ENCODE measurements at places on chromosomes 13 and 19.
A peak's percentile ranks its signal among the peaks of the same experiment; 100 is the strongest.

DNA sequence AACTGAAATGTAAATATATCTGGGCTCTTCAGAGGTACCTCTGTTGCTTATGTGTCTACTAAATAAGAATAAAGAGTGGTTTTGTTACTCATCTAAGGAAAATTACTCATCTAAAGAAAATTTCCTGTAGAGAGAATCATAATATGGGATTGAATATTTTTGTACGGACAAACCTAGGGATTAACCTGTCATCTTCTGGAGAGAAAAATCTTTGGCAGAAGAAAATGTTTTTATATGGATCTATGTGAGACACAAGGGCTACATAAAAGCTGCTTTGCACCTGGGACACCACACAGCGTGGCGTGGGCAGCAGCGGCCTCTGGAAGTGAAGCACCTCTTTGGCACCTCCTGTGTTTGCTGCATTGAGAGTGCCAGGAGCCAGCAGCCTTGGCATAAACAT, 242.9 kb upstream of the DACH1 start:
- no peak for DNase-seq

- DNase-seq, result no peak
Observed at GRCh38 chr13:73720216-73720840, 413.9 kb downstream of the KLF12 start.

DNA sequence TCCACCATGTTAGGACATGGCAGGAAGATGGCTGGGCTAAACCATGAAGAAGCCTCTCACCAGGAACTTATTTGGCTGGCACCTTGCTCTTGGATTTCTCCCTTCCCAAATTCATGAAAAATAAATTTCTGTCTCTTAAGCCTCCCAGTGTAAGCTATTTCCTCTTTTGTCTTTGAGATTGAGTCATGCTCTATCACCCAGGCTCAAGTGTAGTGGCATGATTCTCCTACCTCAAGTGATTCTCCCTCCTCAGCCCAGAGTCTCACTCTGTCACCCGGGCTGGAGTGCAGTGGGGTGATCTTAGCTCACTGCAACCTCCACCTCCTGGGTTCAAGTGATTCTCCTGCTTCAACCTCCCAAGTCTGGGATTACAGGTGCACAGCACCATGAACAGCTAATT, 12.6 kb downstream of the ZNF888 start:
- no peak for DNase-seq

GRCh38 chr13:108700422-108701170, 71.2 kb downstream of the MYO16 start:
- no peak for DNase-seq

DNA sequence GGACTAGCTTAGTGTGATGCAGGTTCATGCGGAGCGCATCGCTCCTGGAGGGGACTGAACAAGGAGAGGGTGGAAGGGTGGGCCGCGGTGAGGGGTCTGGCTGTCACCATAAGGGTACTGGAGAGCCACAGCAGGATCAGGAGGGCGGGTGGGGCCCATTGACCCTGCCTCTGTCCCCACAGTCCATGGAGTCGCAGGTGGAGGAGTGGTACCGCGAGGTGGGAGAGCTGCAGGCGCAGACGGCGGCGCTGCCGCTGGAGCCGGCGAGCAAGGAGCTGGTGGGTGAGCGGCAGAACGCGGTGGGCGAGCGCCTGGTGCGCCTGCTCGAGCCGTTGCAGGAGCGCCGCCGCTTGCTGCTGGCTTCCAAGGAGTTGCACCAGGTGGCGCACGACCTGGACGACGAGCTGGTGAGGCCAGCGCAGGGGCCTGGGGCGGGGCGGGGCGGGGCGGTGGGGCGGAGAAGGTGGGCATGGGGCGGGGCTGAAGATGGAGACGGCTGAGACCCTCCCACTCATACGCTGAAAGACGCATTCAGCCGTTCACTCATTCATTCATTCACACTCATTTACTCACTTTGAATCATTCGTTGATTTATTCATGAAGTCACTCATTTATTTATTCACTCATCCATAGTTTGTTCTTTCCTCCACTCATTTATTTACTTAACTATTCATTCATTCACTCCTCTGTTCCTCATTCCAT, 27.5 kb upstream of the SHKBP1 start:
- no peak for DNase-seq

- DNase-seq, result peak; percentile 29
Observed at GRCh38 chr19:45125975-45126493, 33.1 kb downstream of the PPP1R37 start.

DNA sequence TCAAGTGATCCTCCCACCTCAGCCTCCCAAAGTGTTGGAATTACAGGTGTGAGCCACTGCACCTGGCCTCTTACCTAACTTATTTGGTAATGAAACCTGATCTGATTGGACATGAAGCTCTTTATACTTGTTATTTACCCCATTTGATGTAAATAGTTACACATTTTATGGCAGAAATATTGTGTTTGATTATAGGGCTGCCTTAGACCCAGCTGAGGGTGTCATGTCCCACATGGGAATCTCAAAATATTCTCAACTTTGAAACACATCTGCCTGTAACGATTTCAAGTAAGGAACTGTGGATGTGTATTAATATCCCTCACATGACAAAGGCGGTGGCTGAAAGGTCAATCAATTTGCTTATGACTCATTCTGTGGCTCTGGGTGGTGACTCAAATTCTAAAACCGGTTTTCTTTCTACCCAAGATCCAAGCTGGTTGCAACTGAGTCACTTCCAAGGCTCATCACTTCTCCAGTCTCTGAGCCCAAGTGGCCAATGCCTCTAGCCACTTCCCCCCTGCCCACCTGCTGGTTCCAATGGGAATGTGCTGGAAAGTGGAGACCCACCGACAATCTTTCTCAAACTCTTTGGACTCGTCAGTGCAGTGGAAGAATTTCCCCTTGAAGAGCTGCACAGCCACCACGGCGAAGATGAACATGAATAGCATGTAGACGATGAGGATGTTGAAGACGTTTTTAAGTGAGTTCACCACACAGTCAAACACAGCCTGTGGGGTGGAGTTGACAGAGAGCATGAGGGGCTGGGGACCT, 110.9 kb downstream of the IER2 start:
- no peak for DNase-seq

DNA sequence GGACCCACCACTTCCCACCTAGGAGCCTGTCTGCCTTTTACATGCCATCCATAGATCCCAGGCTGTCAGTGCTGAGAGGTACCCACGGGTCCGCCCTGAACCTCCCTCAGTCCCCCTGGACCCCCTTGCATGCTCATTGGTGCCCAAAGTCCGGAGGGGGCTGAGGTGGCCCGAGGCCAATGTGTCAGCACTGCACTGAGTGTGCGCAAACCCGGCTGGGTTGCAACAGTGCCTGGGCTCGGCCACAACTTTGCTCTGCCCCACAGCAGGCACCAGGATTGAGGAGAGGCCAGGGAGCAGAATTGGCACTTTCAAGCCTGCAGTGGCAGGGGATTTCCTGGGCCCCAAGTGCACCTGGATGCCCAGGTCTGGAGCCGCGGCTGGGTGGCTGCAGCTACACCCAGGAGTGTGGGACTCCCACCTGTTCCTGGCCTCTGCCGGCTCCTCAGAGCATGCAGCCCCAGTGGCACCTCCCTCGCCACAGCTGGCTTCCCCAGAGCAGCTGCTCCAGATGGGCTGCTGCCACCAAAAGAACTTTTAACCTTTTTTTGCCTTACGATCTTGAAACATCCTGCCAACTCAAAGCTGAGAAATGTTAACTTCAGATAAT, 837.0 kb downstream of the SLITRK6 start:
- no peak for DNase-seq

DNA sequence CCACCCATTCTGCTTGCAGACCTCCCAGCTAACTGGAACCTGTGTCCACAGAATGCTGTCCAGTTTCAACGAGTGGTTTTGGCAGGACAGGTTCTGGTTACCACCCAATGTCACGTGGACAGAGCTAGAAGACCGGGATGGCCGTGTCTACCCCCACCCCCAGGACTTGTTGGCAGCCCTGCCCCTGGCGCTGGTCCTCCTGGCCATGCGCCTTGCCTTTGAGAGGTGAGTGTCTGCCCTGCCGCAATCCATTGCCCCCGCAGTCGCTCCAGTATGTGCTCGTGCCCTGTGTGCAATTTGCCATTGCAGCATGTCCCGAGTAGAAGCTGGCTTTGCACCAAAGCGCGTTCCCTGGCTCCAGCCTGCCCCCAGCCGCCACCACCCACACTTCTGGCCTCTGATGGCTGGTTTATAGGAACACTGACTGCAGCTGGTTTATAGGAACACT, 41.9 kb downstream of the CERS4 start:
- DNase-seq, result peak; percentile 73

GRCh38 chr19:54433697-54434096, 15.3 kb upstream of the LENG8 start:
- DNase-seq, result no peak

DNA sequence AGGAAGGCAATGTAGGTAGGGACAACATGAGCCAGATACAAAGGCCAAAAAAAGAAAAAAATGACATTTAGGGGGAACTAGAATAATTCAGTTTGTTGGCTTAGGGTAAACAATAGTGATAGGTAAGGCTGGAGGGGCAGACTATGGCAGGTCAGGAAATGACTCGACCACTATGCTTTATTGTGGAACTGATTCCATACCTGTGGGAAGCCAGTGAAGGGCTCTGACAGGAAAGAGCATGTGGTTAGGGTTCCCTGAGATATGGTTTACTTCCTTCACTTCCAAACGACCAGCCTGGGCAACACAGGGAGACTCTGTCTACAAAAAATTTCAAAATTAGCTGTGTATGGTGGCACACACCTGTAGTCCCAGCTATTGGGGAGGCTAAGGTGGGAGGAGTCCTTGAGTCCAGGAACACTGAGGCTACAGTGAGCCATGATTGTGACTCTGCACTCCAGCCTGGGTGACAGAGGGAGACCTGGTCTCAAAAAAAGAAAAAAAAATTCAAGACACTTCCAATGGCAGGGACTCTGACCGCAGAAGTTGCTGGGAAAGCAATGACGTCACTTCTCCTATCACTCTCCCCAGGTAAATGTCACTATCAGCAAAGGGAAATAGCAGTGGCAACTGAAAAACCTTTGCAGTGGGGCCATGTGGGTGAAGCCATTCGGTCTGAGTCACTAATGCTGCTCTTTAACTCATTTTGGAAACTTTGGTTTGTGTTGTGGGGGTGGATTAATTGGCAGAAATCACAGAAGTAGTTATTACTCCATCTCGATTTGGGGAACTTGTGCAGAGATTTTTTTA, 192.8 kb upstream of the TSC22D1 start:
- DNase-seq, result no peak

GRCh38 chr13:103618151-103618550, 551.9 kb upstream of the SLC10A2 start:
- no peak for DNase-seq

DNA sequence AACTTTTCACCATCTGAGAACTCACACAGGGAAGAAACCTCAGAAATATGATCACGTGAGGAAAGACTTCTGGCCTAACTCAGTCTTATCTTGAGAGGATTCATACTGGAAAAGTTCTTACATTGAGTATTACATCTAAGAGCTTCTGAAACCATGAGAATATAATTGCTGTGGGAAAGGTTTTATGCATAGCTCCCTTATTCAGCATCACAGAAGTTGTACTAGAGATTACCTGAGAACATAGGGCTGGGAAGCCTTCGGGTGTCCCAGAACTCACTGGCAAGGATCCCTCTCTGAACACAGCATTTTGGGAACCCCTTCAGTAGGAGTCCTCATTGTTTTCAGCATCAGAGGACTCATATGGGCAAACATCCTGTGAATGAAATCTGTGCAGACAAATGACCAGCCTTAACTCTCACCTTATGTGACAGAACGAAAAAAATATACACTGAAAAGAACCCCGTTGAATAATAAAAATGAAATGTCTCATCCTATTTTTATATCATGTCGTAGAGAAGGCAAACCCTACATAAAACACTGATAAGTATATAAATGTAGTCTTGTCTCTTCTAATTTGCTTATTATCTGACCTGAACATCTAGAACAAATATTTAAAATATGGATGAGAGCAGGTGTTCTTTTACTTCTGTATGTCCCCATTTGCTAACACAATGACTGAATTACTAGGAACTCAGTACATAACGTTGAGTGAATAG, 14.2 kb downstream of the ZNF274 start:
- no peak for DNase-seq

DNA sequence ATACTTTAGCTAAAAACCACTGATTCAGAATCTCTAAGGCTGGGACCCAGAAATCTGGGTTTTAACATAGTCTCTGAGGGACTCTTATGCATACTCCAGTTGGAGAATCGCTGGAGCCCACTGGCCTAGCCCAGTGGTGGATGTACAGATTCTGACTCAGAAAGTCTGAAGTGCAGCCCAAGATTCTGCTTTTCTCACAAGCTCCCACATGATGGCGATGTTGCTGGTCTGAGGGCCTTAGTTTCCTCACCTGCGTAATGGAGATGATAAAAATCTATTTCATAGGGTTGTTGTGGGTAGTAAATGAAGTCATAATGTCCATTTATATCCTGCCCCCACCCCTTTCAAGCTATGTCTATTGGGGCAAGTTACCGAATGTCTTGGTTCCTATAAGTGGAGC, 7.7 kb upstream of the CDADC1 start:
- DNase-seq, result no peak

DNA sequence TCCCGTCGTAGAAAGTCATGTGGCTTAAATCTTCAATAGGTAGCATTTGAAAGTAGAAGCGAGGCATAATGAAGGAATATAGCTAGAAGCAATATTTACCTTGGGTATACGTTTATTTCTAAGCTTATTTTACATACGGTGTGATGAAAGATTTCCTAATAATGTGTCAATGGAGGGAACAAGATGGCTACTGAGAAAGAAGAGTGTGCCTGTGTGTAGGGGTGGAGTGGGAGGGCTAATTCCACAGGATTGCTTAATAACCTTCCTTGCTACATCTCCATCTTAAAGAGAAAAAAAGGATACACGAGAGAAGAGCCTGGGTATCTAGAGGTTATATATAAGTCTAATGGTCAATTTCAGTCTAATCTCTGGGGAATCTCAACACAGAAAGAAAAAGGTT, 2.0 kb downstream of the SPART start:
- no peak for DNase-seq

DNA sequence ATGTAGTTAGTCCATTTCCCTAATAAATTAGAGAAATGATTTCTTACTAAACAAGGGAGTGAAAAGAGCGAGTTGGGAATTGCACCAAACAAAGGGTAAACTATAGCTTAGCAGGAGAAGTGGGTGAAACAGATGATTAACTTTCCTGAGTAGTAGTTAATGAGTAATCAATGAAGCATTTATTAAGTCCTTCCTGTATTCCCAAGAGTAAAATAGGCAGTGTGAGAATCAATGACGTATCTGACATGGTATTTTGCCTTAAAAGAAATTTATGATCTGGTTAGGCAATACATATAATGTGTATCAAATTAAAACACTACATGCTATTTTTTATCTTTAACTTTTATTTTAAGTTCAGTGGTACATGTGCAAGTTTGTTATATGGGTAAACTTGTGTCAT, 142.8 kb downstream of the KLF5 start:
- DNase-seq, result no peak

DNA sequence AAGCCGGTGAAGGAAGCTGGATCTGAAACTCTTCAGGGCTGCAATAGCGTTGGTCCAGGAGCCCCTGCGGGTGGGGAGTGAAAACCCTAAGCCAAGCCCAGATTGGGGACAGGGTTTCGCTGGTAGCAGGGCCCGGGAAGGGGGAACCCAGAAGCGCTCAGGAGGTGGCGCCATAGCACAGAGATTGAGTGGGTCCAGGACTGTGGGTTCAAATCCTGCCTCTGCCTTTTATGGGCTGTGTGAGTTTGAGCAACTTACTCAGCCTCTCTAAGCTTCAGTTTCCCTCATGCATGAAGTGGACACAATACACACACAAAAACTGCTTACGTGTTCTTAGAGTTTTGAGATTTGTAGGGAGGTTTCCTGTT, 8.3 kb upstream of the SYCN start:
- DNase-seq, result no peak

- peak; percentile 65 for DNase-seq
Observed at GRCh38 chr19:12092065-12092867, 27.7 kb downstream of the ZNF844 start.
